ENCODE measurements at places on chromosomes 7 and 10.

GRCh38 chr10:129784891-129785290, 179.2 kb downstream of the EBF3 start:
- no peak for DNase-seq

DNA sequence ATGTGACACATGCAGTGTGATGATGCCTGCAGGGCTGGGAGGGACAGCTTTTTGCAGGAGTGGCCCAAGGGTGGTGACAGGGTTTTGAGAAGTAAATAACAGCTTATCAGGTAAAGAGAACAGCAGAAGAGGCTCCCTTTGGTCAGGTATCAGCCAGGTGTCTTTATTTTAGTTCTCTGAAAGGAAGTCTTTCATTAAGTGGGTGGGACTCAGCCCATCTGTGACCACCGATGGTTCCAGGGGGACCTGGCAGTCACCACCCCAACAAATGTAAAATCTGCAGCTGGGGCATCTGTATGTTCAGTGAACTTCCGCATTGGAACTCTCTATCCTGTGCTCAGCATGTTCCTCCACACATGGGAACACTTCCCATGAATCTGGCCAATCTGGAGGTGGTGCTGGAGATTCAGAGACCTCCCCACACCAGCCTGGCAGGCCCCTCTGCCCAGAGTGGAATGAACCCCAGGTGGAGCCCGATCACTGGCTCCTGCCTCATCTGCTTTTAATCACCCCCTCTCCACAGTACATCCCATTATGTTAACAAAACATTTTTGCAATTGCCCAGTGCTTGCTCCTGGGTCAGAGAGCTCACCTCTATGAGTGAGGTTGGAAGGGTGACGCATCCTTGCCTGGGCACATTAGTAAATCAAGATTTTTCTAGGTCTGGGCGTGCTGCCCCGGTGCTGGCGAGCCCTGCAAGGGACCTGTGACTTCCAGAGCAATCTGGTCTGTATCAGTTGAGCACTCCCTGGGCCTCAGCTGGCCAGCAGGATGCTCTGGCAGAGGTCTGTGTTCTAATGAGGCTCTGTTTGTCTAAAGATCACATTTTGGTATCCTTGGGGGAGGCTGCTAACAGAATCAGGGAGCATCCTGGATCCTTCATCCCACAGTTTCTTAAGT, 140.4 kb upstream of the GDF10 start:
- no peak for DNase-seq

- no peak for DNase-seq
Measured at GRCh38 chr10:67776371-67776770, 61.6 kb downstream of the DNAJC12 start.

DNA sequence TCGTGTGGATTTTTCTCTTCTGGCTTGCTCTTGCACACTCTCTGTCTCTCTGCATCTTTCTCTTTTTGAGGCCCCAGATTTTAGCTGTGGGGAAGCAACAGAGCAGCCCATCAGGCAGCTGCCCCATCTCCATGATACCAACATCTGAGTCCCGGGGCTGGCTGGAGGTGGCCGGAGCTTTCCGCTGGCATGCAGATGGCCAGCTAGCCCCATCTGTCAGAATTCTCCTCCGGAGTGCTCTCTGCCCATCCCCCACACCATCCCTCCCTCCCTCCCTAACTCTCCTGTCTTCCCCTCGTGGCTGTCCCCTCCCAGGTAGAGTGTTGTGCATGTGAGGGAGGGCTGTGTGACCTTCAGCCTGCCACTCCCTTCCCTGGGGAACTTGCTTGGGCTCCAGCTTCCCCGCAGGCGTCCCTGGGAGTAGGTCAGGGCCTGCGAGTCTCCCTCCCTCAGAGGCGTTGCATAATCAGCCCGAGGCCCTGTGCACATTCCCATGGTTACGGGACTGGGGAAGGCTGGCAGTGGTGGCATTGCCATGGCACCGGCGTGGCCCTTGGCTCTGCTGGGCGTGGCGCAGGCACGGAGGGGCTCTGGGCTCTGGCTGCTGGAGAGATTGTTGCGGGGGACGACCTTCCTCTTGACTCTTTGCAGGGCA, 24.7 kb downstream of the GHRHR start:
- peak; percentile 69 for DNase-seq

Data from midbrain (tissue), 1 donor.